Vein endothelial cell (primary cell): ENCODE measurements at places on chromosomes 2 and 18. TPM values are rescaled to one million over a fixed set of nuclear protein-coding genes. Genes with fewer than 3 reads are reported as not detected.

ABHD1 gene
- under 0.01 TPM in 1 of 2 replicates, not detected in the other for total RNA-seq

KIAA2012 gene
- total RNA-seq = not detected in 2 replicates

GPATCH11 gene
- total RNA-seq = 6.2 and 9.4 TPM in 2 replicates

ADAM23 gene
- total RNA-seq = 4.5 and 4.9 TPM in 2 replicates
